ENCODE measurements at places on chromosomes 7 and 10.

GRCh38 chr7:120825152-120825551 lies 32.8 kb downstream of the TSPAN12 start:
- DNase-seq: no peak

GRCh38 chr10:124619802-124620490 lies 124.2 kb downstream of the FAM53B start:
- no peak for DNase-seq

DNA sequence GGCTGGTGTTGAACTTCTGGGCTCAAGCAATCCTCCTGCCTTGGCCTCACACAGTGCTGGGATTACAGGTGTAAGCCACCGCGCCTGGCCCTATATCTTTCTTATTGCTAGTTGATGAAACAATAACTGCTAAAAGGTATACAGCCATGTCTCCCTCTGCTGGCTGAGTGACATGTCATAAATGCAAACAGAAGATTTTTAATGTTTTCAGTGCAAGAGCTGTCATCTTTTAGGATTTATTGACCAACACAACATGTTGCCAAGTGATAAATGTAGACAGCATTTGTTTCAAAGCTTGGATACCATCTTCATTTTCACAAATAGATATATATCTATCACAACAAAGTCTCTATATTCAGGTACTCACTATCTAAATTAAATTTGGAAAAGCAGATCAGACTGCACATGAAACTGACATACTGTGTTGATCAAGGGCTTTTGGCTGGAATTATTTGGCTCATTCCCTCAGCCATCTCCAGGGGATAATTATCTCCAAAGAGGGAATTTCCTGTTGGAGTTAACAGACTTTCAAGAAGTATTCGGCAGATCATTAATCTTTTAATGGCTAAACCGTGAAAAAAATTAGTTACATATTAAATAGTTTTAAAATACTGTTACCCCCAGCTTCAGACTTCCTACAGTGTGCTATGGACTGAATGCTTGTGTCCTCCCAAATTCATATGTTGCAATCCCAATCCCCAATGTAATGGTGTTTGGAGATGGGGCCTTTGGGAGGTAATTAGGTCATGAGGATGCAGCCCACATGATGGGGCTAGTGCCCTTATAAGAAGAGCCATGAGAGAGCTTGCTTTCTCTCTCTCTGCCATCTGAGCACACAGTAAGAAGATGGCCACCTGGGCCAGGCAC lies 41.3 kb upstream of the SRPK2 start:
- DNase-seq: peak; percentile 59

- DNase-seq: no peak
These were observed 592.4 kb upstream of the IGFBP3 start for GRCh38 chr7:46513447-46513848.

DNA sequence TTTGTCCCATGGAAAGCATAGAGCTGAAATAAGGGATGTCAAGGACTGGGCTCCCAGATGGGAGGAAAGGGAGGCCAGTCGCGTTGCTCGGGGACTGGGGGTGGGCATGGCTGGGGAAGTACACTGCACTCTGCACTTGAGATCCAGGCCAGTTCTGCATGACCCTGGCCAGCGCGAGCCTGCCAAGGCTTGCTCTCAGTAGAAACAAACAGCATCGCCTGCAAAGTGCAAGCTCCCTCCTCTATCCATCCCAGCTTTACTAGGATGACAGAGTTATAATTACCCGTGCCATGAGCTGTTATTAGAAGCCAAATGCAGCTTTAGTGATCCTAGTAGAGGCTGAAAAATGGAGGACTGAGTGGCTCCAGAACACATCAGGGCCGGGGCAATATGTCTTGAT lies 43.9 kb upstream of the PDCD4 start:
- DNase-seq: peak; percentile 13

DNA sequence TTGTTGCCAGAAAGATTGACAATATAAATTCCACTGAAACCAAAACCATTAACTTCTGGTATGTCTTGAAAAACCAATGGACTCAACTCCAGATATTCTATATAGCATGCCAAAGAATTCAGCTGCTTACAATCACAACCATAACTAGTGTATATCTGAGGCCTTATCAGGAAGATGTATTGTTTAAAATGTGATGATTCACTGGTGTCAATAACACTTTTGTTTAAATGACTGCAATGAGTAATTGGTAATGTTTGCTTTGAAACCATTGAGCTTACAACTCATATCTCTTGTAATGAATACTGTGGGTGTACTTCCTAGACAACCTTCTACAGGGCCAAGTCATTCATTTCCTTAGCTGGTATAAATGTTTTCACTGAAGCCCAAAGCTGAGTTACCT lies 727.9 kb upstream of the KCND2 start:
- DNase-seq: peak; percentile 63
